Activated CD8-positive, alpha-beta memory T cell treated with anti-CD3 and anti-CD28 coated beads for 1 hour (primary cell): ENCODE measurements at places on chromosomes 11 and 22.

GRCh38 chr11:72208281-72208680 is 8.3 kb upstream of the FOLR2 start:
- DNase-seq, result no peak

DNA sequence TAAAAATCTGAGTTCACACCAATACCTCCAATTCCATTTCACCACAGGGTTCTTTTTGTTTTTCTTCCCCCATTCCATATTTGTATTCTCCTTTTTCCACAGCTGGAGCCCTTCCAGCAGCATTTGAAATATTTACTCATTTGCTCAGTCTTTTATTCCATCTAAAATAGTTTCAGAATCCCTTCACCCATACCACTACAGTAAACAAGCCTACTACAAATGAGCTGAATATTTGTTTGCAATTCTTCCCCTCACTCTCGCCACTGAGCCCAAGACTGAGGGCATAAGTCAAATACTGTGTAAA is 46.4 kb downstream of the ZNF143 start:
- no peak for DNase-seq

GRCh38 chr11:120031156-120031555 is 106.8 kb downstream of the TRIM29 start:
- DNase-seq, result no peak

- no peak for DNase-seq
Observed at GRCh38 chr11:91199866-91200265, 977.0 kb upstream of the CHORDC1 start.

DNA sequence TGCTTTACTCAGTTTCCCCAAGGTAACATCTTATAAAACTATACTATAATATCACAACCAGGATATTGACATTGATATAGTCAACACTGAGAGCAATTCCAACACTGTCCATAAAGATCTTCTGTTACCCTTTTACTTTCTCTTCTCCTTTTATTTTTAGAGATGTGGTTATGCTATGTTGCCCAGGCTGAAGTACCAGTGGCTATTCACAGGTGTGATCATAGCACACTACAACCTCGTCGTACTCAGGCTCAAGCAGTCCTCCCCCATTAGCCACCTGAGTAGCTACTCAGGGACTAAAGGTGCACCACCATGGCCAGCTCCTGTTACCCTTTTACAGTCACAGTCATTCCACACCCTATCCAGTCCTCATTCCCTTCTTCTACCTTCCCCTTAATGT is 119.7 kb downstream of the CWF19L2 start:
- no peak for DNase-seq

GRCh38 chr11:74417379-74417804 is 19.2 kb upstream of the PGM2L1 start:
- DNase-seq, result no peak

DNA sequence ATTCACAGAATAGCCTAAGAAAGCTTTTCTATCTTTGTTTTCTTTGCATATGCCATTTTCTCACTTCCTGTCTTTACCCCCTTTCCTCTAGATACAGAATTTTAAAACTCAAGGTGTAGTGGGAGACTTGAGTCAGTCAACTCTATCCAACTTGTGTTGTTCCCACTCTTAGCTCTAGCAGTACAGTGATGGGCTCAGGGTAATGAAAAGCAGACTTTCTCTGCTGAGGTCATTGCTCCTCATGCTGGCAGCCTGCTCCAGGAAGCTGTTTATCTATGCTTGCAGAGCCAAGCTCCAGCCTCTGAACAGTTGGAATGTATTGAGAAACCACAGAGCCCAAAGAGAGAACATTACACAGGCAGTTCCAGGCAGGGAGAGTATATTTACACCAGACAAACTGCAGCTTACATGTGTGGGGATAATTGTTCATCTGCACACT is 68.1 kb downstream of the CSTPP1 start:
- no peak for DNase-seq

- no peak for DNase-seq
Observed at GRCh38 chr11:90216611-90217010, 6.2 kb downstream of the CHORDC1 start.

- no peak for DNase-seq
Observed at GRCh38 chr11:120030411-120030810, 107.5 kb downstream of the TRIM29 start.

DNA sequence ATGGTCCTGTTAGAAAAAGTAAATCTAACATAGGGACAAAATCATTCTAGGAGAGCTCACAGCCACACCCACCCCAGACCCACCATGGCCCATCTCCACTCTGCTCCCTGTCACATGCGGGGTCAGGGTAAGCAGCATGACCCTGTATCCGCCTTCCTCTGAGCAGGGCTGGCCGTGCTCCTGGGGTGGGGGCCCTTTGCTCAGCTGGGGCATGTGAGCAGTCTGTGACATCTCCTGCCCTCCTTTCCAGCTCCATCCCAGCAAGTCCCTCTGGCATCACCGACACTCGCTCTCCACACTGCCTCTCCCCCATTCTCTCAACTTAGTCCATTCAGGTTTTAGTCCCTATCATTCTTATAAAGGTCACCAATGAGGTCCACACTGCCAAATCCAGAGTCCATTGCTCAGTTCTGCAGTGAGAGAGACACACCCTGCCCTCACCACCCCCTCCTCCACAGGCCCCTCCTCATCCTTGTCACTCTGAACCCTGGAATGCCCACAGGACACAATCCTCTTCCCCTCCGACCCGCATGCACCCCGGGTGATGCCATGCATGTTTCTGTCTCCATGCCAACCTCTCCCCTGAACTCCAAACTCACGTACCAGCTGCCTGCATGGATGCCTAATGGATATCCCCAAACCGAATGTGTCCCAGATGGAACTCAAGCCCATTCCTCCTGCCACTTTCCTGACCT is 65.1 kb upstream of the PITPNB start:
- DNase-seq, result no peak

- DNase-seq, result no peak
Observed at GRCh38 chr11:119108857-119109221, 1.7 kb downstream of the C2CD2L start.

DNA sequence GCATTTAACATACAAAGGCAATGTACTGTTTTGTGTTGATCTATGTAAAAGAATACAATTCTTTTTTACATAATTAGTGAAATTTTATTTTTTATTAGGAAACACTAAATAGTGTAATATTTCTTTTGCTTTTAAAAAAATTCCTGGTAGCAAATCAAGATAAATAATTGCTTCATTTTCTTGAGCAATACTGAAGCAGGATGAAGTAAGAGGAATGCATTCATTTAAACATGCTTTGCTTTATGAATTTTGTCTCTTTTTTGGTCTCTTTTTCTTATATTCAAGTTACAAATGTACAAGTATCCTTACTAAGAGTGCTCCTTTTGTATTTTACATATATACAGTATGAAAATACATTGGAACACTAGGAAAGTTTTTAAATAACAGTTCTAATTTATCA is 144.4 kb upstream of the TEAD1 start:
- DNase-seq, result no peak

- DNase-seq, result no peak
Observed at GRCh38 chr11:41954034-41954433, 494.6 kb upstream of the LRRC4C start.

- no peak for DNase-seq
Observed at GRCh38 chr11:91081440-91082043, 858.7 kb upstream of the CHORDC1 start.

DNA sequence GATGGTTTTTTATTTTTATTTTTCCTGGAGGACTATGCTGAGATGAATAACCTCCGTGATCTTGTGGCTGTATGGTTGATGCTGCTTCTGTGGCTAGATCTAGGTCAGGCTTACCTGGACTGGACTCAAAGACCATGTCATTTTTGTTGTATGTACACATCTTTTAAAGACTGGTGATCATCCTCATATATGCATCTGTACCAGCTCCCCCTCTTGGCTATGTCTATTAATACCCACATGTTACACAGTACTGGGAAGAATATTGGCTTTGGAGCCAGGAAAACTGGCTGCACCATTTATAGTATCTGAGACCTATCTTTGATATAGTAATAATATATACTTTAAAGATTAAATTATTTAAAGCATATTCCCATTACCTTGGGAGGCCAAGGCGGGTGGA is 18.4 kb upstream of the PITPNB start:
- DNase-seq, result no peak

GRCh38 chr22:21797444-21798221 is 62.0 kb upstream of the YPEL1 start:
- no peak for DNase-seq

DNA sequence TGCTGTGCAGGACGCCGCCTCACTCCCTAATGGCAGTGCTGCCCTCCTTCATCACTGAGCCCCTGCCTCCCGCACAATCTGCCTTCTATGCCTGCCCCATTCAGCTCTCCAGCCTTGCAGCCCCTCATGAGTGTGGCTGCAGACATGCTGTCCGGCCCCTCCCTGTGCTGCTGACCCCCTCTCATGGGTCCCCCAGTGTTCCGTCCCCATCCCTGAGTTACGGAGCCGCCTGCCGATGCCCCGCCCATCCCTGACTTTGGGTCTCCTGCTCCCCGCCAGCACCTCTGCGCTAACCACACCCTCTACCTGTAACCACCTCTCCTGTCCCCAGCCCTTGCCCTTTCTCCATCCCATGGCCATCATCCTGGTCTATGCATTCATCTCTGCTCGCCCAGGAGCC is 33.3 kb downstream of the CTTN start:
- no peak for DNase-seq

- no peak for DNase-seq
Observed at GRCh38 chr22:29716814-29717545, 2.8 kb upstream of the CABP7 start.

GRCh38 chr11:28472904-28473303 is 364.7 kb downstream of the METTL15 start:
- DNase-seq, result no peak

- DNase-seq, result no peak
Observed at GRCh38 chr11:70603114-70603755, 204.9 kb downstream of the CTTN start.

GRCh38 chr11:134342572-134343340 is 11.0 kb downstream of the GLB1L2 start:
- DNase-seq, result no peak

- no peak for DNase-seq
Observed at GRCh38 chr11:120281143-120281795, 41.3 kb downstream of the POU2F3 start.

- DNase-seq, result no peak
Observed at GRCh38 chr11:101912823-101913284, 2.0 kb upstream of the CEP126 start.

- no peak for DNase-seq
Observed at GRCh38 chr11:114478001-114478410, 38.7 kb downstream of the REXO2 start.

- DNase-seq, result no peak
Observed at GRCh38 chr11:86377972-86378371, 3.3 kb downstream of the CCDC81 start.

- no peak for DNase-seq
Observed at GRCh38 chr22:30606455-30607299, at the start of gene TCN2. TCN2 (plus strand) TSS chr22:30607174; CDS start chr22:30607332, 158 bp downstream.

DNA sequence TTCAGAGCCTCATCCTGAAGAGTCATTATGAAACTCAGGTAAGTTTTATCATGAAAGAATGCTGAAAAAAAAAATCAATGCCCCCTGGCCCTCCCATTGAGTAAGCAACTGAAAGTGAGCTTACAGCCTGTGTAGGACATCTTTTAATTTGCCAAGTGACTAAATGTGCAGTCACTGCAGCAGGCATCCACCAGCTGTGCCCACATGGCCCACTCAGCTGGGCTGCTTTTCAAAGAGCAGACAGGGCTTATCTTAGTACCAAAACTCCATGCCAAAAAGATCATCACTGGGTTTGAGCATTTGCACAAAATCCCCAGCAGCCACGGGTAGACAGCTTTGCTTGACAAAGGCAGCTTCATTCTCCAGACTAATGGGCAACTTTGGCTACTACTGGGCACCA is 709.7 kb downstream of the NTM start:
- DNase-seq, result no peak

- DNase-seq, result no peak
Observed at GRCh38 chr11:2355000-2355644, 22.0 kb upstream of the CD81 start.

DNA sequence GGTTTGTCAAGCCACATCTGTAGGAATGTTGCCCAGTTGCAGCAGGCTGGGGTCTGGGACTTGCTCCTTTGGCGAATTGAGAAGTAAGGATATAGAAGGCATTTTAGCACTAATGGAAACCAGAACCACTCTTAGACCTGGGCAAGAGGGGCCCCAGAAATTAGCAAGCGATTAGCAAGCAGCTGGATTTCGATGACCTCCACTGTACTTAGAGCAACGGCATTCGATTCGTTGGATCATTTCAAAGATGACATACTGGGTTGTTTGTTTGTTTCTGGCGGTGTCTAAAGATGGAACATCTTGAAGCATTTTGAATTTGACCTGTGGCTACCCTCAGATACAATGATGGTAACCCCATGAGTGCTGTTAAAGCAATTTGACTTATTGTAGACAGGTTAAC is 1.2 kb upstream of the CDPF1 start:
- DNase-seq, result no peak

- no peak for DNase-seq
Observed at GRCh38 chr11:34825670-34826383, 90.4 kb downstream of the APIP start.

GRCh38 chr22:37747715-37748100 is 50.9 kb downstream of the TRIOBP start:
- no peak for DNase-seq

DNA sequence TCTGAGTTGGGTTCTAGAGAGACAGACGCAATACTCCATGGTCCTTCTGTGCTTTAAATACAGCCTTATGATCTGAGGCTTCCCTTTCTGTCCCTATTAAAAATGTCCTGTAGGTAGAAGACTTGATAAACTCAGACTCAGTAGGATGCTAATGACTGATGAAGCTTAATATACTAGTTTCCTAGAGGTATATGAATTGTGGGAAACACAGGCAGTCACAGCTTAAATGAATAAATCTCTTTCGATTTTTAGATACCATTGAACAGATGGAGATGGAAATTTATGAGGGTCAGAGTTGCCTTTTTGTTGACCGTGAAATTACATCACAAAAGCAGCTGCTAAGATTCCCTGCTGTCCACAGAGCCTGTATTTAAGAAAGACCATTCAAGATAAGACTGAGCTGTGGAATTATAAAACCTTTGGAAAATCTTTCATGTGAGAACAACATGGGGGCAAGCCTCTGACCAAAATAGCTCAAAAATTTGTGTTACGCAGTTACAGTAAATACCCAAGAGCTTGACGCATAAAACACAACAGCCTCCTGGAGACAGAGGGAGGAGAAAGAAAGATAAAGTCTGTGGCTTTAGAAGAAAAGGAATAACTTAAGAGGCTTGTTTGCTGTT is 172.3 kb downstream of the AASDHPPT start:
- no peak for DNase-seq

GRCh38 chr11:130299978-130300377 is 14.7 kb downstream of the ZBTB44 start:
- no peak for DNase-seq
